ENCODE measurements at places on chromosomes 16 and 17. TPM values are rescaled to one million over a fixed set of nuclear protein-coding genes. Genes with fewer than 3 reads are reported as not detected.

- DNase-seq: no peak
Measured at GRCh38 chr17:16491703-16492612, at the start of gene LRRC75A. Gene LRRC75A, minus strand, starts transcription at chr17:16492193. Its CDS starts 203 bp downstream, at chr17:16491990.

GRCh38 chr16:3610698-3611145 lies 684 bp downstream of the SLX4 start:
- DNase-seq: no peak

- DNase-seq: no peak
Measured at GRCh38 chr17:75146592-75146991, 7.7 kb downstream of the JPT1 start.

DNA sequence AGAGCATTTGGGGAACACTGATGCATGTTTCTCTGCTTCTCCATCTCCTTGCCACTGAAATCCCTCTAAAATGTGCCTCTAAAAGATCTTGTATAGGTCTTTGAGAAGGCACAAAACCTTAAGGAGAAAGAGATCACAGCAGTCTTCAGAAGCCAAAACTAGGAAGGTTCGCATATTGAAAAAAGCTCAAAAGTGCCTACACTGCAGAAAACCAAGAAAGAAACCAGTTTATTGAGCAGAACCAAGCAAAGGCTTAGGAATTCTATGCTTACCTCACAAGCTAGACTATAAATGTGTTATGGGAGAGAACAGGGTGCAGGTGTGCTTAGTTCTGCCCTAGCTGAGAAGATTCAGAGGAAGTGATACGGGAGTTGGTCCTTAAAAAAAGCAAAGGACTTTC lies 16.6 kb downstream of the DGKE start:
- no peak for DNase-seq

GRCh38 chr17:50850640-50851039 lies 15.3 kb downstream of the WFIKKN2 start:
- no peak for DNase-seq

DNA sequence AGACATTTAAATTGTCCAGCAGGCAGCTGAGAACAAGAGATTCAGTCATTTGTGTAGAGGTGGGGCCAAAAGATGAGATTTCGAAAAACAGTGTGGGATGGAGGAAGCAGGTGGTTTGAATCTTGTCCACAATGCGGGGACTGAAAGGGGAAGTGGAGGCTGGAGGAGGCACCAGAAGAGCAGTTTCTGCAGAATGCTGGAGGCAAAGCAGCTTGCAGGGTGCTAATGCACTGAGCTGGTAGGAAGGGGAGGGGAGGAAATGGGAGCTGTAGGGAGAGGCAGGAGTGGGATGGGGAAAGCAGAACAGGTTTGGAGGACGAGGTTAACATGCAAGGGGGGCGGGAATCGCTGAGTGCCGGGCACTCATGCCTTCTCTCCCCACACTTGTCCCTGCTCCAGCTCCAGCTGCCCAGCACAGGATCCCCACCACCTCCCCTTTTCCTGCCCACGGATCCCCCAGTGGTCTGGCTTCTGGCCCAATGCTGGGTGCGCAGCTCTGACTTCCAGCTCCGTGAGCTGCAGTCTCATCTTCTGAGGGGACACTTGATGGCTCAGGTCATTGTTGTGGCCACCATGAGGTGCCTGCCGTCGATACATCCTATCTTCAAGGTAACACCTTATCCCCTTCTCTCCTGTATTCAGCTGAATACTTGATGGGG lies 9.4 kb downstream of the C17orf100 start:
- DNase-seq: no peak

DNA sequence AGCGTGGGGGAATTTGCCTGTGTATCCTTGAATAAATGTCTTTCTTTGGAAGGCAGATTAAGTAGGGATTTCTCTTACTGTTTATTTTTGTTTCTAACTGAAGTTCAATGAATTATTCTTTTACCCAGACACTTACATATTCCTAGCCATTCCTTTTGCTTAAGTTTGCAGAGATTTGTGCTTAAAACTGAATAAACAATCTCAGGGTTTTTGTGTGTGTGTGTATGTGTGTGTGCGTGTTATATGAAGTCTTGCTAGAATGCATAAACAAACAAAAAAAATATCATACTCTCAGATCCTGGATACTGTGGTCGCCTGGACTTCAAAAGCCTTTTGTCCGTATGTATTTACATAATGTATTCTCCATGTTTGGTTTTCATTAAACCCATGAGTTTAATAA lies 672.8 kb downstream of the MAF start:
- no peak for DNase-seq

DNA sequence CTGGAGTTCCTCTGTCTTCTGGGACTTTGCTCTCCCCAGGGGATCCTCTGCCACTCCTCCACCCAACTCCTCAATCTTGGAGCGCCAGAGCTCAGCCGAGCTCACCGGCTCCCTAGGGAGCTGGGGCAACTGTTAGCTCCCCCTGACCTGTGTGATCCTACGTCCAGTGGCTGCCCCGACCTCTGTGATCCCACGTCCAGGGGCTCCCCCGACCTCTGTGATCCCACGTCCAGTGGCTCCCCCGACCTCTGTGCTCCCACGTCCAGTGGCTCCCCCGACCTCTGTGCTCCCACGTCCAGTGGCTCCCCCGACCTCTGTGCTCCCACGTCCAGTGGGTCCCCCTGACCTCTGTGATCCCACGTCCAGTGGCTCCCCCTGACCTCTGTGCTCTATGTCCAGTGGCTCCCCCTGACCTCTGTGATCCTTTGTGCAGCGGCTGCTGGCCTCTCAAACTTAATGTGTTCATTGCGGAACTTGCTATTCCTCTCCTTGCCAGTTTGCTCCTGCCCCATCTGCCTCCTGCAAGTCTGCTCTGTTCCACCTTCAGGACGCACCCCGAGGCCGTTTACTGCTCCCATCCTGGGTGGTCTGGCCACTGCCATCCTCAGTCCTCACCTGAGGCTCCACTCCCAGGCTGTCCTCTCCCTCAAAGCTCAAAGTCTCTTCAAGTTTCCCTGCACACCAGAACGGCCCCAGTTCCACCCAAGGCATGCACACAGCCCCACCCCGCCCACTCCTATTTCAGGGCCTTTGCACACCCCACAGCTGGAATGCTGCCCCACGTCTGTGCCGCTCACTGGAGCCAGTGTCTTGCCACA lies 2.8 kb downstream of the VPS9D1 start:
- DNase-seq: no peak

DNA sequence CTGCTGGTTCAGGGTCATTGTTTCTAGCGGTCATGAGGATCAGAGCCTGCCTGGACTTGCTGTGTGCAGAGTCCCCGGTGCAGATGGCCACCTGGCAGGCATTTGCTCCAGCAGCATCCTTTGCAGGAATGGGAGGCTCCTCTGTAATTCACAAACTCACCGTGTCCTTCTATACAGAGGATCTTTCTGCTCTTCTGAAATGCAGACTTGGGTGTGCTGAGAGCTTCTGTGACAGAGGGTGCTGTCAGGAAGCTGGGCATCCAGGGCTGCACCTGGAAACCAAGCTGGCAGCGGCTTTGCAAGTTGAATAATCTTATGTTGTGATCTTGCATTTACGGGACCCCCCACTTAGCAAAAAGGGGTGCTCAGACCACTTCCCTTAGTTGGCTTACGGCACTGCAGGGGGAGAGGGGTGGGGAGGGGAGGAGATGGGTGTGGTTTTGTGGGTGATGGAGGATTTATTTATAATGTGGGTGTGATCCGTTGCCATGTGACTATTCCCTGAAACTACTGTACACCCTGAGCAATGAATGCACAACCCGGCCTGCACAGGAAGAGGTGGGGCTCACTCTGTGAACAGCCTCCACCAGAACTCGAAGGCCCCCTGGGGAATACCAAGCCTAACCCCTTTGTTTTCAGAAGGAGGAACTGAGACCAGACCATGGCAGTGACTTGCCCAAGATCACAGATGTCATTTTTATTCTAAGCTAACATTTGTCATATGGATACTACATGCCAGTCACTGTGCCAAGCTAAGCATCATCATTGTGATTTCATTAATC lies 178.3 kb downstream of the PRKCB start:
- DNase-seq: no peak

GRCh38 chr17:43875476-43876147 lies 28.6 kb downstream of the CD300LG start:
- no peak for DNase-seq

Gene ZNF785
- total RNA-seq: 15.7 TPM

- no peak for DNase-seq
Measured at GRCh38 chr17:66351033-66351432, 48.6 kb downstream of the PRKCA start.

DNA sequence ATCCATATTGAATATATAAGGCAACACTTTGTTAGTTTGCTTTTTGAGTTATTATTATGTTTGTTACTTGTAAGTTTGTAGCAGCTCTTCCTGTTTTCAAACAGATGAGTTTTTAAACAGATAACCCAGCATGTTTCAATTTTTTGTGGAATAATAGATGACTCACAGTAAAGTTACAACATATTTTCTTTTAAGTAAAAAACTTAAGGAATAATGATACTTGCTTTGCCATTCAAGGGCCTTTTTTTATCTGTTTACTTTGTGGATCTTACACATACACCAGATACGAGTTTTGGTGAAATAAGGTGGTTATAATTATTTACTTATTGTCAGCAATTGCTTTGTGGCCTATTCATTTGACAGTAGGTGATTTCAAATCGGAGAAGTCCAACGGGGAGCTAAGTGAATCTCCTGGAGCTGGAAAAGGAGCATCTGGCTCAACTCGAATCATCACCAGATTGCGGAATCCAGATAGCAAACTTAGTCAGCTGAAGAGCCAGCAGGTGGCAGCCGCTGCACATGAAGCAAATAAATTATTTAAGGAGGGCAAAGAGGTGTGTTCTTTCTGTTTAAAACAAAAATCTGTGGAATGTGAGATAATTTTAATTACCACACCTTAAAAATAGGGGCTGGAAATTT lies 66.3 kb downstream of the BPTF start:
- no peak for DNase-seq

Gene CSH2
- not detected for total RNA-seq

DNA sequence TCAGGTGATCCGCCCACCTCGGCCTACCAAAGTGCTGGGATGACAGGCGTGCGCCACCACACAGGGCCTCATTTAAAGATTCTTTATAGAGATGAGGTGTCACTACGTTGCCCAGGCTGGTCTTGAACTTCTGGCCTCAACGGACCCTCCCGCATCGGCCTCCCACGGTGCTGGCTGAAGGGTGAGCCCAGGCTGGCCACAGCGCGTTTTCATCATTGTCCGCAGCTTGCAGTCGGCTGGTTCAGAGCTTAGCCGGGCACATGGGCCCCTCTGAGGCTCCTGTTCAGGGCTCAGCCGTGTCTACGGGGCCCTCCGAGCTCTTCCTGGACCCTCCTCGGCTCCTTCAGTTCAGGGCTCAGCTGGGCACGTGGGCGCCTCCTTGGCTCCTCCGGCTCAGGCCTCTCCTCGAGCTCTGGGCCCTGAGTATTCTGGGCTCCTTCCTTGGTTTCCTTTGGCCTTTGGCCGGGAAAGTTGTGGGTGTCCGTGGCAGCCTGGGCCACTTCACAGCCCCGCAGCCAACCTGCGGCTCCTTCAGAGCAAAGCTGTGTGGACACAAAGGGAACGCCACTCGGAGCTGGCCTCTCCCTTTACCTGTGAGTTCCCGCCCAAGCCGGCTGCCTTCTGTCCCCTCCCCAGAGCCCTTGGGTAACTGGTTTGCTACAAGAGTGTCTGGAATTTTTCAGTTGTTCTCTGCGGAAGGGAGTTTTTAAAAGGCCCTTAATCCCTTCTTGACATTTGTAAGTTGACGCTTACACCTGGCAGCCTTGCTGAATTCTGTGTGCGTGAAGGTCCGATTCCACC lies 1.2 kb upstream of the MSLN start:
- DNase-seq: no peak

Gene PRKCA
- 55.8 TPM for total RNA-seq

Gene KLHL10
- not detected for total RNA-seq

- no peak for DNase-seq
Measured at GRCh38 chr17:51132964-51133319, 12.3 kb upstream of the SPAG9 start.

Gene CISD3
- total RNA-seq: 10.2 TPM

Gene KRT12
- total RNA-seq: not detected

- no peak for DNase-seq
Measured at GRCh38 chr16:751152-752006, 9.2 kb upstream of the MSLN start.

DNA sequence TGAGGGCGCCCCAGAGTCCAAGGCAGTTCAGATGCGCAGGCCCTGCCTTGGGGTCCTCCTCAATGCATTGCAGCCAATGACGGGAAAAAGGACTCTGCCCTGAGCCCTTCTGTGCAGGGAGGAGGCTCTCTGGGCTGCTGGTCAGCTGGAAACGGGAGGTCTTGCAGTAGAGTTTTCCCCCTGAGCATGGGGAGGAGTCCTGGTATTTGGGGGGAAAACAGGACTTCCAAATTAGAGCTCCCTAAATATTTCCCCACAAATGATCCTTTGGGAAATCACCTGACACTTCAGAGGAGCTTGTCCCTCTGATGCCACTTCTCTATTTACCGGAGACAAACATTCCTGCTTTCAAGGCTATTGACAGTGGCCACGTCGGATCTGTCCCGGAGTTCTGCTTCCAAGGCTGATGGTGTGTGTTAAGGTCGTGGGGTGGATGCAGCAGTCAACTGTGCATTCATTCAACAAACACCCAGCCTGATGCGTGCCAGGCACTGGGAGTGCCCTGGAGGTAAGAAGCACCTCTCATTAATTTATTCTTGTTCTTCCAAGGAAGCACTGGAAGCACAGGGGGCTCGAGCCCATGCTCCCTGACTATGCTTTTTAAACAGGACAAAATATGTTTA lies 73.0 kb upstream of the DNAH17 start:
- DNase-seq: no peak

DNA sequence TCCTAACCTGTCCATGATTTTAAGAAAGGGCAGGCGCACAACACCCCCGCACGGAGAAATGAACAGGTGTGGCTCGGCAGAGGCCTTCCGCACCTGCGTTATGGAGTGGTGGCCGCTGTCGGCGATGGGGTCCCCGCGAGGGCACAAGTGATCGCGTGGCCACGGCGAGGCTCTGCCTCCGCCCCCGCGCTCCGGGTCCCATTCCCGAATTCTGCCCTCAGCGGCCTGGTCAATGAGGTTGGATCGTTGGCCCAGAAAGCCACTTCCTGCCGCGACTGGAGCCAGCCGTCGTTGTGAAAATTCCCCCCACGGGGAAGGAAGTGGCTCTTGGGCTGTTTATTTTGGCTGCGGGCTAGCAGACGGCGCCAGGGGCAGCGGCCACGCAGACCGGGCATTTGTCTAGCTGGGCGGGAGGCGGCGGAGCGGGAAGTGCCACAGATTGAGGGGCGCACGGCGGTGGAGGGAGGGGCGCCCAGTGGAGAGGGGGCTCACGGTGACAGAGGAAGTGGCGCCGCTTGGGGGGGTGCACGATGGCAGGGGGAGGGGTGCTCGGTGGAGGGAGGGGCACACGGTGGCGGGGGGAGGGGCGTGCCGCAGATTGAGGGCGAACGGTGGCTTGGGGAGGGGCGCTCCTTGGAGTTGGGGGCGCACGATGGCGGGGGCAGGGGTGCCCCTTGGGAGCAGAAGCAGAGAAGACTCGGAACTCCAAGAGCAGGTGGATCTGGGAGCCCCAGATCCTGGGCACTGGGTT lies 25.0 kb downstream of the MRC2 start:
- no peak for DNase-seq

Gene TSNAXIP1
- 2.8 TPM for total RNA-seq

Gene PSMB10
- 47.2 TPM for total RNA-seq

Gene MYH1
- total RNA-seq: not detected

DNA sequence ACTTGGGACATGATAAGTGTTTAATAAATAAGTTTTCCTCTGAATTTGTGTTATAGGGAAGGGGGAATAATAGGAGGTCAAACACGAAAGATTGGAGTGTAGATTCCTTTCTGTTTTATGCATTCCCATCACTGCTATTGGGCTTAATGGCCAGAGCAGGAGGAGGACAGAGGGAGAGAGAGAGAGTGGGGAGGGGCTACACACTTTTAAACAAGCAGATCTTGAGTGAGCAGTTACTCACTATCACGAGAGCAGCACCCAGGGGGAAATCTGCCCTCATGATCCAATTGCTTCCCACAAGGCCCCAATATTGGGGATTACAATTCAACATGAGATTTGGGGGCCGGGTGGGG lies 505.0 kb downstream of the GRIN2A start:
- DNase-seq: no peak

Gene TBC1D3H
- total RNA-seq: not detected

Data from tibial nerve (tissue), 4 donors.